ENCODE measurements at places on chromosomes 7 and 10.
A peak's percentile ranks its signal among the peaks of the same experiment; 100 is the strongest.

DNA sequence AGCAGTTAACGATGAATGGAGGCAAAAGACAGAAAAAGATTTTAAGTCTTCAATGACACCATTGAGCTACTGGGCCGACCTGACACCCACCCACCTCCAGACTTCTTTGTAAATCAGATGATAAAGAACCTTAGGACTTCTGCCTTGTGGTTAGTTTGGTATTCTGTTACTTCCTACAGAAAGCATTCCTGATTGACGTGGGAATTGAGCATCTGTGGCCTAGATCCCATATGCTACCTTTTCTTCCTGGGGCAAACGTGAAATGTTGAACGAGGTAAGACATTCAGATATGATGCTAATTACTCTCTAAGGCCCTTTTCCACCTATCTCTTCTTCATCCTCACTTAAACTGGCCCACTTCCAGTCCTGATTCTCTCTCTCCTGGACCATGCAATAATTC lies 10.2 kb downstream of the PRLHR start:
- no peak for DNase-seq

DNA sequence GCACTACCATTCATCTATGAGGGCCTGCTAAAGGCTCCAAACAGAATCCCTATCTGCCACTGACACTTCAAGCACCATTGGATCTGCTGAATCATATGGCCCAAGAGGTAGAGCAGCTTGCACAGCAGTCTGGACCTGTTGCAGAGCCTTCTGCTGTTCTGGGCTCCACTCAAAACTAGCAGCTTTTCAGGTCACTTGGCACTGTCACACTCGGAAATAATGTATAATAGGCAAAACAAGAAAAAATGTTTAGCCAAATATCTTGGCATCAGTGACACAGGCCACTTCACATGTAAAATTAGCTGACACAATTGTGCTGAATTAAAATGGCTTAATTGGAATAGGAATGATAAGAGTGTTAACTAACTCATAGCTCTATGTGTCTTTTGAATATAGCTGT lies 1182.9 kb upstream of the LRRTM3 start:
- no peak for DNase-seq

DNA sequence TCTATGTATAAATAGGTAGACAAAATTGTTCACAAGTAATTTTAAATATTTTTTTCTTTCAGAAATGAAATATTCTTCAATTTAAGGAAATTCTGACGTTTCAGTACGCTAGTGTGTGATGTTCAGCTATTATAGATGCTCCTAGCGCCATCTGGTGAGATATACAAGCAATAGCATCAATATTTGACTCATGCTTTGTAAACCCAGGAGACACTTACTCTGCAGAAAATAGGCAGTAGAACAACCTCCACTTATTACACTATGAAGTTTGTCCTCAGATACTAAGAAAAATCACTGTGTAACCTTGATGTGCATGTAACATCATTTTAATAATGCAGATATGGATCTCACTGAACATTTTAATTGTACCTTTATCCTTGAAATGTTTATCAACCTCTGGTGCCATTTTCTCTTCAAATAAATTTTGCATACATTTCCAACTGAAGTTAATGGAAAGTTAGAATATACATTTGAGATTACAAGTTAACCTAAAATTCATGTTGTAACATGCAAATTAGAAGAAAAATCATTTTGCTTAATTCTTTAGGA lies 151.5 kb upstream of the FAM3C start:
- DNase-seq = peak; percentile 48

- DNase-seq = no peak
Measured at GRCh38 chr7:69682518-69682917, 84.2 kb downstream of the AUTS2 start.

DNA sequence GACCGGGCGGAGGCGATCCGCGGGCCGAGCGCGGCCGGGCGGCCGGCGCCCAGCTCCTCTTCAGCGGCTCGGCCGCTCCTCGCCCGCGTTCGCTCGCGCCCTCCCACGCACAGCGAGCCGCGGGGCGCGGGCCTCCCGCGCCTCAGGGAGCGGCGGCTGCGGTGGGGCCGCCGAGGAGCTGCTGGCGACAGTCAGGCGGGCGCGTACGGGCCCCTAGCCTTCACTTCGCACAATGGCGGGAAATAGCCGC lies at the start of gene MCMBP:
Gene MCMBP, minus strand, starts transcription at position 234 of the 250 bp plus-strand sequence. CDS start 259 bp downstream, outside the sequence.
- DNase-seq = no peak

DNA sequence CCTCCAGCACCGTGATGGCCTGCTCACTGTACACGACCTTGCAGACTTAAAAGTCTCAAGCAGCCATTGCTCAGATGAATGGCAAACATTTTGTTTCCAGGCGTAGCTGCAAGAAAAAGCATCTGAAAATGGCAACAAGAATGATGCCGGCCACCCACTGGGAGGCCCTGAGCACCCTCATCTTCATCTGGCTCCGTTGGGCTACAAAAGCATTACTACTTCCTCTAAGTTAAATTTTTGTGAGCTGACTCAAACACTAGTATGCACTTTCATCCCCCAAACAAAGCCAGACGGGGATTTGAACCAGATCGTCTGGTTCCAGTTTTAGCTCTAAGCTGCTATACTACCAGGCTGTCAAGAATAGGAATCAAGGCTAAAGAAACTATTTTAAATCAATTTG lies 116.6 kb upstream of the CDK1 start:
- no peak for DNase-seq

DNA sequence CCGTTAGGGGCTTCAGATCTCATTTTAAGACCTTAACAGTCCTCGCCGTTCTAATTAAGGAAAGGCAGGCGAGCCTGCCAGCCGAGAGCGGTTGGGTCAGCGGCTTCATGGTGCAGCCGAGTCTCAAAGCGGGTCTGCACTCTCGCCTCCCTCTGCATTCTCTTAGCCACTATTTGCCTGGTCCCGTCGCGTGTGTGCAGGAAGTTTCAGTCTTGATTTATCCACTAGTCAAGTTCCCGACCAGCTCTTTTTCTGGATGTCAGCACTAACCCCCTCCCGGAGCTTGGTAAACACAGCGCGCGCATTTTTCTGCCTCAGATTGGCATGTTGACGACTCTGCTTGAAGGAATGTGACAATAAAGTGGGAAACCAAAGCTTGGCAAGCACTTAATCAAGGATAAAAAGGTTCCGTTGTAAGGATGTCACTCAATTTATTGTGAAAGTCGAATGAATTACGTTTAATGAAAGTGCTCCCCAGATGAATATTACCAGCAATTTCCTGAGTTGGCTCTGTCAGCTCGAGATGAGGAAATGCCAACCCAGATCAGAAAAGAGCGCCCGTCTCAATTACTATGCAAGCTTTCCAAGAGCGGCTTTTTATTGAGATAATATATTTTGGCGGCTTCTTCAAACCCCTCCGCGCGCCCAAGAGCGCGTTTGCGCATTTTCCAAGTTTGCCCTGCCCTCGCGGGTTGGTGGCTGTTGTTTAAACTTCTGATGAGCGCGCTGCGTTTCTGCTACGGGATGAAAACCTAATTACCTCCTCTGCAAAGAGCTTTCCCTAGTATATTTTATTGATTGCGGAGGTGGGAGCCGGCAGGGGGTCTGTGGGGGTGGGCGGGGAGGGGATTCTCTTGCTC lies 7.9 kb downstream of the NXPH1 start:
- no peak for DNase-seq

GRCh38 chr10:86536294-86536861 lies 14.8 kb upstream of the WAPL start:
- no peak for DNase-seq

DNA sequence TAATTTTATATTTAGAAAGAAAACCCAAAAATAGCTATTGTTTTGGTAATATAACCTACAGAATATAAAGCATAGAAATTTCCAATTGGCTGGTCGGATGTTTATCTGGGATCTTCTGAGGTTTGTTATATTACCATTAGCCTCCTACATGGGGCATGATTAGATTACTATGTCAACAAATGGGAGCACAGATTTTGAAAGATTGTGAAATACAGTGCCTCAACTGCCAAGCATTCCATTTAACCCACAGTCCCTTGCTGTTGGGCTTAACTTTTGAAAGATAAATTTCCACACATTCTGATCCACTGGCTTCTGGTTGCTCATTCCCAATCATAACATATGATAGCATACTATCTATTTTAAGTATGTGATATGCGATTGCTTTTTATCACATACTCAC lies 455.4 kb upstream of the C7orf33 start:
- peak; percentile 10 for DNase-seq

GRCh38 chr7:155306673-155307470 lies 9.2 kb downstream of the INSIG1 start:
- DNase-seq = no peak

GRCh38 chr7:71424166-71425035 lies 292.5 kb downstream of the GALNT17 start:
- DNase-seq = no peak

GRCh38 chr7:80681272-80681885 lies 42.9 kb downstream of the CD36 start:
- peak; percentile 6 for DNase-seq

DNA sequence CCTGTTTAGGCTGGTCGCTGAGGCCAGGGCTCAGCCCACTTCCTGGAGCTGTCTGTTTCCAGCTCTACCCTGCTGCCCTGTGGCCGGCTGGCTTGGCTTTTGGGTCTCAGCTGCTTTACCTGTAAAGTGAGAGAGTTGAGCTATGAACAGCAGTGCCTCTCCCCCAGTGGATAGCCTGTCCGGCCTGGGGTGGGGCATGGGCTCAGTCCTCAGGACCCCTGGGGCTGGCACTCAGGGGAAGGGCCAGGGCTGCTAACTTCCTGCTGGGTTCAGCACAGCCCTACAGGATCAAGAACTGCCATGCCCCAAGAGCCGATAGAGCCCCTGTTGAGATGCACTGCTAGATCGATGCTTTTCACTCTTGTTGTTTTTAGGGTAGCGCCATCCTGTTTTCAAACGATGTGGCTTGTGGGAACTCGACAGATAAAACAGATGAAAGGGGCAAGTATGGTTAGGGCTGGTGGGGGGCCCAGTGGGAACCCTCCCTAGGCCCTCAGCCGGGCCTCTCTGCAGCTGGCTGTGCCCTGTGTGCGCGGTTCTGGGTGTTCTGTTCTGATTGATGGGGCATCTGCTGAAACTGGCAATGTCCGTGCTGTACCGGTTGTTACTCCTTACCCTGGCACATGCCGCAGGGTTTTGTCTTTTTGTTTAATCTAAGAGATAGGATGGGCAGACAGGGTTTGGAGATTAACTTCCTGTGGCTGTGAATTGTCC lies 10.0 kb upstream of the SFRP5 start:
- no peak for DNase-seq

DNA sequence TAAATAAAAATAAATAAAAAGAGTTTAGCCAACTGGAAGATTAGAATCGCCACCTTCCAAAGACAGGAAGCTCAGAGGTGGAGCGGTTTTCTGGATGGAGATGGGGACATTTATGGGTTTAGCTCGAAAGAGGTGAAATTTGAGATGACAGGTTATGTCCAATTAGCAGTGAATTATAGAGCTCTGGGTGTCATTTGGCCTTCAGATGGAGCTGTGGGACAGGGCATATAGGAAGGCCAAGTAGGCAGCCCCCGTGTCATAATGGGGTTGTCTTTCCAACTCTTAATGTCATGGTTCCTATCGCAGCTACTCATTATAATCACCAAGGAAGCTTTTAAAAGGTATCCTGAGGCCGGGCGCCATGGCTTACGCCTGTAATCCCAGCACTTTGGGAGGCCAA lies 21.0 kb upstream of the EEPD1 start:
- no peak for DNase-seq

DNA sequence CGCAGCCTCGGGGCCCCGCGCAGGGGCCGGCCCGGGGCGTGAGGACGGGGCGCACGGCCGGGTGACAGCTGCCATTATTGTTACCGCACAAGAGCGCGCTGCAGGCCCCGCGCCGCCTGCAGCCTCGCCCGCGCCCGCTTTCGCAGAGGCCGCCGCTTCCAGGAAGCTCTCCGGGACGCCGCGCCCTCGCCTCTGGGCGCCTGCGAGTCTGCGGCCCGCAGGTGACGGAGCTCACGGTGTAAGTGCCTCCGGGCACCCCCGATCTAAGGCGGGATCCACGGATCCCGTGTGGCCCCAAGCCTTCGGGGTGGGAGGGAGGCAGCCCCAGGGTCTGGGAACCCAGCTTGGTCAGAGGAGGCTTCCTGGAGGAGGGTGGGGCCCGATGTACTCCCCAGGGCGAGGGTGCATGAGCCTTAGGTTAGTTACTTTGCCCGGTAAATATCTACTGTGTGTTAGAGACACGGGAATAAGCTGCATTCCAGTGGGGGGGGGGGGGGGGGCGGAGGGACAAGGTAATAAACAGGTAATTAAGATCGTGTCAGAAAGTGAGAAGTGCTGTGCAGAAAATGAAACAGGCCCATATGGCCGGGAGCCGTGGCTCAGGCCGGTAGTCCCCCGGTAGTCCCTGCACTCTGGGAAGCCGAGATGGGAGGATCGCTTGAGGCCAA lies 638 bp downstream of the IQCE start:
- DNase-seq = no peak

DNA sequence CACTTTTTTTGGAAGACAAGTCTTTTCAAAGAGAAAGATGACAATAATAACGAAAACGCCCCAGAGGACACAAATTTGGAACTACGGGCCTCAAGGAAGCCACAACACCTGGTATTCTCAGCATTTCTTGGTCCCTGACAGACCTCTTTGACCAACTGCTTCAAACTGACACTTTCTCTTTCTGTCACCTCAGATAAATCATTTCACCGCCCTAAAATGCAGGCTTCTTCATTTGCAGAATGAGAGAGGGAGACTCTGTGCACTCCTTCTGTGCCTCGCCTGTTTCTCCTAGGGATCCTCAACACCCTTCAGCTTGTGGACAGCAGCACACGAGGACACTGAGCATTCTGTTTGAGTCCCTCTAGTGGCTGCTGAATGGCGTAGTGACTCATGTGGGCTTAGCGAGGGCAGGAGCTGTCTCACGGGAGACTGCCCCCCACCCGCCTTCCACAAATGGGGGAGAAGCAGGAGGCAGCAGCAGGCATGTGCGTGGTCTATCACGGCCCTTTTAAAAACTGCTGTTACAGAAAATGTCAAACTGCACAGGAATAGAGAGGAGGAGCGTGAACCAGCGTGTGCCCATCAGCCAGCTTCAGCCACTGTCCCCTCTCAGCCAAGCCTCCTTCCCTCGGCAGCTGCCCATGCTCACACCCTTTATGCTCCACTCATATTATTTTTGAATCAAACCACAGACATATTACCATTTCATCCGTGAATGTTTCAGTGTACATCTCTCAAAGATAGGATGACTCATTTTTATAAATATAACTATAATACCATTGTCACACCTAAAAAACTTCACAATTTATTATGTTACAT lies 41.4 kb downstream of the GSDME start:
- DNase-seq = no peak

- DNase-seq = no peak
Measured at GRCh38 chr7:26675143-26675887, 189.1 kb downstream of the SKAP2 start.

DNA sequence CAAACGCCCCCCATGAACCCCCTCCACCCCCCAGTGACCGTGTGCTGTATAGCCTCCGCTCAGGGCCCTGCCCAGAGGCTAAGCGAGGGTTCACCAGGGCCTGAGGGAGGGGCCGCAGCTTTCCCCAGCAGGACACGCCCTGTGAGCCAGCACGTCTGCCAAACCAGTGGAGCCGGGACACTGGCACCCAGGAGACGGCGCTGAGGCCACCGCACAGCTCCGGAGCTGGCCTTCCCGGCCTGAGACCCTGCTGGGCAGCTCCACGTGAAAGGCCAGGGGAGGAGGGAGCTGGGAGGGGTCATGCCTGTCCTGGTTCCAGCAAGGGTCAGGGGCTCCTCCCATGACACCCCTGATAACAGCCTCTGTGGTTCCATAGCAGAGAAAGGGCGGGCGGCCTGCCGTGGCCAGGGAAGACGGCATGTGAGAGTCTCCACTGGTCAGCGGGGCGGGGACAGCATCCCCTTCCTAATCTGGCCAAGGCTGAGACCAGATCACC lies 278.3 kb downstream of the ELFN1 start:
- no peak for DNase-seq

GRCh38 chr10:126065751-126066377 lies 169.5 kb downstream of the FANK1 start:
- no peak for DNase-seq
